Psoas muscle (tissue), 8 donors: ENCODE measurements at places on chromosomes 4 and X. TPM values are rescaled to one million over a fixed set of nuclear protein-coding genes. Genes with fewer than 3 reads are reported as not detected.

RP2 gene
- 2.0 TPM for total RNA-seq

GRCh38 chr4:37970702-37971101 is 10.5 kb downstream of the PTTG2 start:
- DNase-seq = peak; percentile 90
- H3K4me1 ChIP-seq = peaks cover 36% of the 10 kb centered on the region
- no peaks in the 10 kb centered on the region for H3K36me3 ChIP-seq

DNA sequence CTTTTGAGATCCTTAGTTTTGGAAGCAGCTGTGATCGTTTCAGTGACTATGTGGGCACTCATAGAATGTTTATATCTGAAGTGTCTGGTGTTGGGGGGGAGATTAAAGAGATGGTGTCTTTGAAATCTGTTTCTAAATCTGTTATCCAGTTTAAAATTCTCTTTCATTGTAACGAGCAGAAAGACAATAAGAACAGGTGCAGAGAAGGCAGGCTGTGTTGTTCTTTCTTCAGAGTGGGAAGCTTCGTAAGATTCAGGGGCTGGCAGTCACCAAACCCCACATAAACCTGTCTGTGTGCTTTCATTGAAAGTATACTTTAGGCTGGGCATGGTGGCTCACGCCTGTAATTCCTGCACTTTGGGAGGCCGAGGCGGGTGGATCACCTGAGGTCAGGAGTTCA is 16.3 kb upstream of the DHRSX start:
- H3K36me3 ChIP-seq = no peaks in the 10 kb centered on the region
- DNase-seq = no peak
- no peaks in the 10 kb centered on the region for H3K4me1 ChIP-seq

- H3K4me3 ChIP-seq = no peak overlapping the region
- no peak overlapping the region for H3K27ac ChIP-seq
- no peaks in the 10 kb centered on the region for H3K4me1 ChIP-seq
- H3K27me3 ChIP-seq = no peaks in the 10 kb centered on the region
- no peak for DNase-seq
Observed at GRCh38 chrX:9271789-9272525, 192.9 kb upstream of the TBL1X start.

GRCh38 chr4:153335665-153336064 is 8.8 kb upstream of the MND1 start:
- DNase-seq = no peak
- no peaks in the 10 kb centered on the region for H3K4me1 ChIP-seq
- H3K27me3 ChIP-seq = no peaks in the 10 kb centered on the region

GRCh38 chr4:140136509-140136908 is 17.5 kb downstream of the MAML3 start:
- H3K36me3 ChIP-seq = no peaks in the 10 kb centered on the region
- no peak for DNase-seq
- H3K27ac ChIP-seq = no peak overlapping the region
- H3K4me3 ChIP-seq = no peak overlapping the region

DNA sequence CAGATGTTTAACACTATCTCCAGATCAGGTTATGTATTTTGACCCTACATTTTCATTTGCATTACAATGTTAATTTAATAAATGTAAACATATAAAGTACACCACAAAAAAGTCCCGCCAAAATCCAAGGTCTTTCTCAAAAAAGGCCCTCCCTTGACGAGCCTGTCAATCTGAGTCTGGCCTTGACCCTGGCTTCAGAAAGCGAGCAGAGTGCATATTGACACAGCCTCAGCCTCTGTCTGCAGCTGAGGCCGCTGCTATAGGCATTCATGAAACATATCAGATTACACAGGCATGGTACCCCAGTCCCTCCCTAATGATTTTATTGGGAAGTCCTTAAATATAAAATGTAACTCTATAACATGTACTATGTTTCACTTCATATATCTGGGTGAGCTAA is 6.2 kb downstream of the MBNL3 start:
- H3K4me3 ChIP-seq = no peak overlapping the region
- no peaks in the 10 kb centered on the region for H3K4me1 ChIP-seq
- DNase-seq = no peak
- no peaks in the 10 kb centered on the region for H3K36me3 ChIP-seq
- H3K27ac ChIP-seq = no peak overlapping the region
- no peaks in the 10 kb centered on the region for H3K27me3 ChIP-seq
